Activated CD8-positive, alpha-beta memory T cell treated with anti-CD3 and anti-CD28 coated beads for 4 hours (primary cell): ENCODE measurements at places on chromosomes 16 and 17.
A peak's percentile ranks its signal among the peaks of the same experiment; 100 is the strongest.

GRCh38 chr17:53470626-53471025 is 352.1 kb upstream of the KIF2B start:
- DNase-seq: no peak

DNA sequence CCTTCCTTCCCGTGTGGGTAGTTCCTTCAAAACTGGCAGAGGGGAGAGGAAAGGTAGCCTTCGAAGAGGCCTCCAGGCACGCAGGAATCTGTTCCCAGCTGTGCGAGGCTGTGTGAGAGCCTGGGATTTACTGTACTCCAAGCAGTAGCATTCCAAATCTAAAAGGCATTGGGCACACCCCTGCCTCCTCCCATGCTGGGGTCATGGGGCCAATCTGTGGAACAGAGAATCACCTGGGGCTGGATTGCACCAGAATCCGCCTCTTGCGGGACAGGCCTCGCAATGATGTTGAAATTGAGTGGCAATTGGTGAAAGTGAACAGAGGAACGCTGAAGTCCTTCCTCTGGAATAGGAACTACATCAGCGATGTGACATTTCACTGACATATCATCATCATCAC is 72.5 kb upstream of the IRX3 start:
- DNase-seq: no peak

- no peak for DNase-seq
Measured at GRCh38 chr16:47885489-47885888, 270.3 kb downstream of the ABCC12 start.

DNA sequence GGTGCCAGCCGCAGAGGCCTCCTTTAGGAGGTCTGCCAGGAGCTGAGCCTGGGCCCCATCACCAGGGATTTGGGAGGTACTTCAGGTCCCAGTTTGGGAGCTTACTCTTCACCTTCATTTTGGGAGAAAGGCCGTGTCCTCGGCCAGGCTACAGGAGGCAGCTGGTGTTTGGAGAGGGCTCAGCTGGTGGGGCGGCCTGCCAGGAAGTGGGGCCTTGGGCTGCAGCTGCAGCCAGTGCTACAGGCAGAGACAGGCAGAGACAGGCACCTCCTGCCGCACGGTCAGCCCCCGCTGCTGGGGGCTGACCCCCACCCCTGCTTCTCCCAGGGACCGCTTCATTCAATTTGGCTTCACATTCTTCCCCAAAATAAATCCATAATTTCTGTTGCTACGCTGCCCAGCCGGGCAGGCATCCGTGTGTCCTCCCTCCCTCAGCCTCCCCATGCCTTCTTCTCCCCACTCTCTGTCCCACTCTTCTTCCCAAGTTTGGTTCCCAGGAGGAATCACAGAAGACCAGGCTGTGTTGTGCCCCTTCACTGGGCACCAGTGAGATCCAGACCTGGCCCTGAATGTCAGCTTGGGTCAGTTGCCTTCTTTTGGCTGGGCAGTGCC is 6.1 kb downstream of the TMEM235 start:
- no peak for DNase-seq

DNA sequence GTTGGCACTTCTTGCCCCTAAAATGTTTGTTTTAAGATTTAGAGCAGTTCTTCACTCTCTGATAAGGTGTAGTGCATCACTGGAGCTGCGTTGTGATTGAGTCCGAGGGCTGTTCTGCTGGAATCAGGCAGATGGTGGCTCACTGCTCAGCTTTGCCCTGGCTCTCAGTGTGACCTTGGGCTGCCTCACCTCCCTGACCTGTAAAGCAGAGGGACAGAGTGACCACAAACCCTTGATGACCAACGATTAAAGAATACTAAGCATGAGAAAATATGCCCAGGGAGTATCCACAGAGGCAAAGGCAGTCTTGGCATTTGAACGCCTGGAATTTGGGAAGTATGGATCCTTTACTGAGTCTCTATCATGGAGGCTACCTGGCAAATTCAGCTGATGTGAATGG is 18.1 kb downstream of the CMIP start:
- DNase-seq: no peak

GRCh38 chr17:75194879-75195278 is 10.6 kb upstream of the NUP85 start:
- no peak for DNase-seq

GRCh38 chr17:64270885-64271284 is 7.8 kb upstream of the TEX2 start:
- no peak for DNase-seq

DNA sequence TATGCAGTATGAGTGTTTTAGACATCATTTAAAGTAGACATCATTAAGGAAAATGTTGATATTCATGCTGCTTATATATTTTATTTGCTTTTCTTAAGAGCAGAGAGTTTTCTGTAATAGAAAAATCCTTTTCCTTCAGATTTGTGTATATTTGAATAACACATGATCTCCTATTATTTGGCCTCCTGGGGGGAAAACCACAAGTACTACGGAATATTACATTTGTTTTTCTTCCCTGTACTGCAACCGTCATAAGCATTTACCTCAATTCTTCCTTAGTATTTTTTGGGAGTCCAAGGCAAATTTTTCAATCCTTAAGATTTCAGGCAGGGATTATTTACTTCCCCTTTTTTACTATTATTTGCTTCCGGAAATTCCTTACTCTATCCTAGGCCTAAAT is 6.0 kb downstream of the RSPRY1 start:
- DNase-seq: no peak

DNA sequence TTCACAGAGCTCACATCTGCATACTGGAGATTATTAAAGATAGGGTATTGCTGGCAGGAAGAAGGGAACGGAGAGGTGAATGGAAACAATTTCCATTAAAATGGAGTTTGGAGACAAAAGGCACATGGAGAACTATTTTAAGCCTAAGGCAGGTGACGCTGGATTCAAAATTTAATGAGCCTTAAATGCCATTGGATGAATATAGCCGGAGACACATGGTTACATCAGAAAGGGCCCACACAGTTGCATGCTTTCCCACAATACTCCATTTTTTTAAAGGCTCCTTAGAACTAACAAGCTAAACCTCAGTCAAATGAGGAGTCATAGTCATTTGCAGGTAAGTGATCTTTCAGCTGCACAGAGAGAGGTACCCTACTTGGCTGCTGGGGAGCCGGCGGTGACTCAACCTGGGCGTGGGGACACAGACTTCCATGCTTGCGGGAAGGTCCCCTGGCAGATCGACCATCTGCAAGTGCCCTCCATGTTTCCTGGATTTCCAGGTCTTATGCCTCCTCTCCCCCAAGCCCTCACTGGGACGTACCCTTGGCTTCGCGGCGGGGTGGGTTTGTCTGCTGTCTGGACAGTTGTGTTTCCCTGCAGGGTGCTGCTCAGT is 259.2 kb downstream of the CBLN1 start:
- no peak for DNase-seq

DNA sequence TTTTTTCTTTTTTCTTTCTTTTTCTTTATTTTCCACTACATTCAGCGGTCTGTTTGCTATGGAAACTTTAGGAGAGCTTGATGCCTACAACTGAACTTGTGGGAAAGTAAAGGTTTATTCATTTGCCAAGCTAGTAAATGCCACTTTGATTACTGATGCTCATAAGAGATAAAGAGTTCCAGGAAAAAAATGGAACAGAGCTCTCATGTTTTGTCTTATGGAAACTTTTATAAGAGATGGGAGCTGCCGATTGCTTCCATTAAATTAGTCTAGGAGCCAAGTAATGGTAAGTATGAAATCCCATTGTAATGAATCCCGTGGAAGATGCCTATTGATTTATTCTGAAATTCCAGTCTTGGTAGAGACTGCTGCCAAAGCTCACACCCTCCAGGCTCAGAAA is 7.1 kb downstream of the ANKFN1 start:
- DNase-seq: no peak

DNA sequence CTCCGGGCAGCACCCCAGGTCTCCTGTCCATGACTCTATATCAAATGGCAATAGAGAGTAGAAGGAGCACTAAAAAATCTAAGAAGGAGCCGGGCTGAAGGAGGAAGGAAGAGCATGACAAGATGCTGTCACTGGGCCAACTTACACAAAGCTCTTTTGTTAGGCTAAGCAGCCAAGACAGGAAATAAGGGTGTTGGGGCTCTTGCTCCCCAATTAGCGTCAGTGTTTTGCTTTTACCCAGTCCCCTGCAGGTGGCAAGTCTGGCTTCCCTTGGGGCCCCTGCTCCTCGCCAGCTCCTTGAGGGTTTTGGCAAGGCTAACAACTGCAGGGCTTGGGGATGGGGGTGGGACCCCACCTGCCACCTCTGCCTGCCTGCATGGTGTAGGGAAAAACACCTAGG is 120.5 kb downstream of the CCT6B start:
- DNase-seq: no peak

DNA sequence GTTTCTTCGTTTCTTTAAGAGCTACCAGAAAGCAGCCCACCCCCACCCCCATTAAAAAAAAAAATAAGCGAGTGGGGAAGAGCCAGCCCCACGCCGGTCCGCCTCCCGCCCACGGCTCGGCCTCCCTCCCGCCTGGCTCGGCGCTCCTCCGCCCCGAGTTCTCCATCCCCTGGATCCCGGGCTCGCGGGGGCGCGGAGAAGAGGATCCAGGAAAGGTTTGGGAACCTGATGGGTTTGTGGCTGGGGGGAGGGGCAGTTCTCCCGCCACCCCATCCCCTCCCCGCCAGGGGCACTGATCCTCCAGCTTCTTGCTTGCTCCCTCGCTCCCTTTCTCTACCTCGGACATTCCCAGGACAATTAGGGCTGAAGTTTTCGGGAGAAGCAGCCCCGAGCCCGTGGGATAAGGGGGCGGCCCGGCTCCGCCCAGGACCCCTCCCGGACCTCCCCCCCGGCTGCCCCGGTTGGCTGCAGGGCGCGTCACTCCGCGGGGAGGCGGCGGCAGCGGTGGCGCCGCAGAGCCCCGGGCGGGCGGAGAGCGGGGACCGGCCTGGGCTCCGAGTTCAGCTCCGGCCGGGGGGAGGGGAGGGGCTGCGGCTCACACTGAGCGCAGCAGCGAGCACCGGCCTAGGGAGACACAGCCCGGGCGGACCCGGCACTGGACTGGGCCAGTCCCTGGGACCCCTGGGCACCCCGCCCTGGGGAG is 1.0 kb upstream of the SALL1 start:
- DNase-seq: no peak

- DNase-seq: no peak
Measured at GRCh38 chr17:33798308-33798707, 456.8 kb upstream of the CCL2 start.

- no peak for DNase-seq
Measured at GRCh38 chr16:80019395-80019794, 418.9 kb upstream of the MAF start.

- no peak for DNase-seq
Measured at GRCh38 chr16:57651344-57652333, 16.5 kb upstream of the ADGRG3 start.

DNA sequence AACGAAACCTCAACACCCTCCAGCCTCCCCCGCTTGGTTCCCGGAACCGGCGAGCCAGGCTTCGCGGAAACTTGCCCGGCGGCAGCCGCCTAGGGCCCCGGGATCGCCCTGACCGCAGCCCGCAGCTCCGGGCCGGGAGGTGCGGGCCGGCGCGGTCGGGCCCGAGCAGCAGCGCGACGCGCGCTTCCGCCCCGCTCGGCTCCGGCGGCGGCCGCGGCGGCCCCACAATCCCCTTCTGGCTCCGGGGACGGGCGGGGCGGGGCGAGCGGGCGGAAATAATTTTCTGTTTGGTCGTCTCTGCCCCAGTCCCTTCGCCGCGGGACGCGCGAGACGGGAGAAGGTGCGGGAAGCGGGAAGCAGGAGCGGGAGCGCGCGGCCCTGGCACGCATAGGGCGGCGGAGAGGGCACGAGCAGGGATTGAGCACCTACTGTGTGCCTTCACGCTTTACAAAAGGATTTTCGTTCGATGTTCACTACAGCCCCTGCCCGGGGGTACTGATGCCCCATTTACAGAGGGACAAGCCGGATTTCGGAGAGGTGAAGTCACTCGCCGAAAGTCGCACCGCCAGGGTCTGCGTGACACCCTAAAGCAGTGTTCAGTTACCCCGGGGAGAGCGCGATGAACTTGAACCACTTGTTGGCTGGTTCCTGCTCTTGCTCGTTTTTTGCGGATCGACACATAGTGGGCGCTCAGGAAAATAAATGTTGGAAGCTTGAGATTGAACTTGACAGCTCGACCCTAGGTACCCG is 2.7 kb upstream of the MLLT6 start:
- DNase-seq: peak; percentile 61

GRCh38 chr16:9484426-9484825 is 393.0 kb downstream of the HAPSTR1 start:
- DNase-seq: no peak

DNA sequence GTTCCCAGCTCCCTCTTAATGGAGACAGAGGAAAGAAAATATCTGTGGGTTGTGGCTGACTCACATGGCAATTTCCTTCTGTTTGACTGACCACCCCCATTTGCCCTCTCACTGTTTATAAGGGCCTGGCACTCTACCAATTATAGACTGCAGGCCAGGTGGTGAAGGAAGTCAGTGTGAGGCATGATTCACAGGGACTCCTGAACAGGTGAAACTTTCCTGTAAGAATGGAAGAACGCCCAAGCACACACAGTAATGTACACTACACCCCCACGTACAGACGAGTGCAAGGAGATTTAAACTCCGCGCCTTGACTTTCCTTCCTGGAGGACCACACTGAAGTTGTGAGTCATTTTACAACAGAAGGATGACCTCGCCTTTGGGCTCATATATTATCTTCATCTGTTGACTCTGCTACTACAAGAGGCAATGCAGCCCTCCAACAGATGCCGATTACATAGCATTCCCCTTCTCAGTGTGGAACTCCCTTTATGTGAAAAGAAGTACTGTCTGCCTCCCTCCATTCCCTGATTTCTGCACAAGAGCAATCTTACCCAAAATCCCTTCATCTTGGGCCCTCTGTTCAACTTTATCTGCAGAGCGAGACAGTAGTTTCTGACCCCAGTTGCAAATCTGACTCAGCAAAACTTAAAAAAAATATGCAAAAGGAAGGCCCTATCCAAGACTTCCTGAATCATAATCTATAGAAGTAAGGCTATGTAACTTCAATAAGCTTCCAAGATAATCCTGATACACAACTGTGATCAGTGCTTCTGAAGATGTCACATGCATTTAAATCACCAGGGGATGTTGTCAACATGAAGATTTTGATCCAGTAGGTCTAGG is 163.6 kb downstream of the SHISA6 start:
- no peak for DNase-seq

DNA sequence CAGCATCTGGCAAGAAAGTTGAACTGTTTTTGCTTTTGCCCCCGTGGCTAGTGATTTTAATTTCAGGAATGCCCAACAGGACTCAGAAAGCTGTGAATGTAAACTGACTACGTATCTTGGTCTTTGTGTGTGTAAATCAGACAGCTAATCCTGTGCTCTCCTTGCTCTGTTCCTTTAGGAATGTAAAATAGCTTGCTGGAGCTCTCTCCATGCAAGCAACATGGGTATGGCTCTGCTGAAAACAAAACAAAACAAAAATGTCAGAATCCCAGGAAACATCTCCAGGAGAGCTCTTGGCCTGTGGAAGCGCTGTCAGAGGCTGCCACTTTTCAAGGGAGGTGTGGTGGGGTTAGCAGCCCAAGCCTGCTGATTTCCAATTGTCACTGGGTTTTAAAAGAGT is 161.8 kb upstream of the NOG start:
- no peak for DNase-seq

- DNase-seq: peak; percentile 14
Measured at GRCh38 chr17:77666881-77667395, 291.6 kb upstream of the TNRC6C start.

- DNase-seq: no peak
Measured at GRCh38 chr17:73414171-73414955, 102.6 kb upstream of the CDC42EP4 start.

GRCh38 chr16:77041468-77041867 is 149.5 kb upstream of the MON1B start:
- no peak for DNase-seq

- no peak for DNase-seq
Measured at GRCh38 chr16:9053006-9053601, 38.3 kb upstream of the HAPSTR1 start.

GRCh38 chr16:27246439-27246838 is 22.1 kb downstream of the NSMCE1 start:
- DNase-seq: no peak
